Hypothalamus (tissue), 51 donors: ENCODE measurements at places on chromosomes 3 and 15.

DNA sequence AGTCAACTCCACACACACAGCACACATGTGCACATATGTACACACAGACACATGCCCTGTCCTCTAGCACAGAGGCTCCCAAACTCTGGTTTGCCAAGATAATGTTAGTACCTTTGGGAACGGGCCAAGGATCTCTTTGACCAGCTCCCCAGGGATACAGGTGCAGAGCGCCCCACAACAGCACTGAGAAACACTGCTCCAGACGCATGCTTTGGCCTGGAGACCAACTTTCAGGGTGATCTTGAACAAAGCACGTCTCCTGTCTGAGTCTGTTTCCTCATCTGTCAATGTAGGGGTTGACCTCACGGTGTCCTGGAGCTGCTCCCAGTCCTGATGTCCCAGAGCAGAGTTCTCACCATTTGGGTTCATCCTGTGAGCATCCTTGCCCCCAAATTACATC is 15.9 kb upstream of the SKOR1 start:
- no peak for DNase-seq

DNA sequence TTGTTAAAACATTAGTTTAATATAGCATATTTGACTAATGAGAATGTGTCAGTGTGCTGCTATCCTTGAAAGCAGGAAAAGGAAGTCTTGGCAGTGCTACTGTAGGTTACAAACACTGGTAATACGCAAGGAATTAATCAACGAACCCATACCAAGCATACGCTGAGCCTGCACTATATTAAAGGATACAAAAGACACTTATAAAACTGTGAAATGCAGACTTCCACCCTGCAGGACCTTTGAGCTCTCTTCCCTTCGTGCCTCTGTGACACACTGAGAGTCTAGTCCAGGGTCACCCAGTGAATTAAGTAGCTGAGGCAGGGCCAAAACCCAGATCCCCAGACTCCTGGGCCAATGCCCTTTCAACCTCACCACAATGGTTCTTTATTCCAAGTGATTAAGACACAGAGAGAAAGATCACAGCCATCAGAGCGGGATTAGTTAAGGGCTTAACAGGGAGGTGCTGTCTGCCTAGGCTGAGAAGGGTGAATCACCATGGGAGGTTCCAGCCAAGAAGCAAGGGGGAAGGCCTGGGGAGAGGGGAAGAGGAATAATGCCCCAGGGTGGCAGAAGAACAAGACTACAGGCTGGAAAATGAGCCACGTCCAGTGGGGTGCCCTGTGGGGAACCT is 6.8 kb downstream of the ANXA2 start:
- DNase-seq, result no peak

GRCh38 chr3:158727206-158728060 is 4.8 kb downstream of the RARRES1 start:
- no peak for DNase-seq

GRCh38 chr3:187702507-187703033 is at the start of gene RTP2:
Gene RTP2 (minus strand): TSS chr3:187702557. CDS start chr3:187702128, 429 bp downstream.
- no peak for DNase-seq

DNA sequence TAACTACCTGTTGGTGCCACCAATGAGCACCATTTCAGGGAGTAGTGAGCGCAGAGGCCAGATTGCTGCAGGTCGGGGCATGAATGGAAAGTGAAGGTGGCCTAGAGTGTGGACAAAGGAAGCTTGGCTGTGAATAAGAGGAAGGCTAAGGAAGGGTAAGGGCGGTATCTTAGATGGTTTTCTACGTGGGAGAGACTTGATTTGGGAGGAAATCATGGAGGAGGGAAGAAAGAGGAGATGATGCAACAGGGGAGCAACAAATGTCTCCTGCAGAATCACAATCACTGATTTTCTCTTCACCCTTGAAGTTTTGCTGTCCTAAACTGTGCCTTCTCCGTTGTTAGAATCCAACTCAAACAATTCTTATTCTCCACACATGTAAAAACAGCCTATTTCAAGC is 21.8 kb downstream of the NME9 start:
- no peak for DNase-seq

- no peak for DNase-seq
Measured at GRCh38 chr15:65189102-65189740, 4.1 kb upstream of the CLPX start.

DNA sequence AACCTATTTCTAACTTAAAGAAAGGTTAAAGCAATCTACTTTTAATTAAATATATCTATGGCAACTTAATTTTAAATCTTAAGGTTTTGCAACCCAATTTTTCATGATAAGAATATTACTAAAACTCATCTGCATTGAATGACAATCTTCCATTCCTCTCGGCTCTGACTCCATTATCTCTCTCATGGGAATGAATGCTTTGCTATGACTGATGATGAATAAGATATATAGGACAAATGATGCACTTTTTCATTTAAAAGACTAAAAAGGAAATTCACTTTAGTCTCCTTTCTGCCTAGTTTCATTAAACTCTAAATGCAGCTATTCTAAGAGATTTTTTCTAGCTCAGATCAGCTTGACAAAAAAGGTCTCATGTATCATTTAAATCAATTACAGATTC is 68.7 kb downstream of the GBE1 start:
- no peak for DNase-seq
